Activated CD8-positive, alpha-beta memory T cell treated with anti-CD3 and anti-CD28 coated beads for 36 hours (primary cell): ENCODE measurements at places on chromosomes 2 and 18. TPM values are rescaled to one million over a fixed set of nuclear protein-coding genes. Genes with fewer than 3 reads are reported as not detected.

Gene C1QL2
- total RNA-seq, result not detected

Gene TUBA4B
- not detected for total RNA-seq

Gene SCTR
- not detected for total RNA-seq

Gene IL1A
- 3.9 TPM for total RNA-seq

Gene PLEK
- total RNA-seq, result 20.0 TPM

Gene EFR3B
- 0.17 TPM for total RNA-seq

Gene RAMP1
- 0.63 TPM for total RNA-seq

Gene MARS2
- 25.2 TPM for total RNA-seq

Gene RNF25
- 24.1 TPM for total RNA-seq

Gene IL1F10
- not detected for total RNA-seq
